ENCODE measurements at places on chromosomes 3 and 15. TPM values are rescaled to one million over a fixed set of nuclear protein-coding genes. Genes with fewer than 3 reads are reported as not detected.

DNA sequence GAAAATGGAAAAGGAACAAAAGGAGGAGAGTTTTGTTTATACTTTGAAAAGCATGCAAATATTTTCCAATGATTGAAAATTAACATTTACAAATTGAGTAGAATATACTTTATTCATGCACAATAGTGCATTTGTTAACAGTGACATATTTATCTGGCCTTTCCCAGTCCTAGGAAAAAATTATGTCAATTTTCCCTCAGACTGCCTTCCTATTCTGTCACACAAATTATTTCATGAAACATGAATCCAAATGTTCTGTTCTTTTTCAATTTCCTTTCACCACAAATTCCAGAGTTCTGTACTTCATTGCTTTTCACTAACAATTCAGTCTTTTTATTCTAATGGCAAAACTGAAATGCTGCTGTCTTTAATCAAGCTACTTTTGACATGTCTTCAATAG is 945.1 kb downstream of the ROBO1 start:
- H3K4me1 ChIP-seq: no peaks in the 10 kb centered on the region
- H3K4me3 ChIP-seq: no peak overlapping the region
- H3K27ac ChIP-seq: no peak overlapping the region
- no peak for DNase-seq
- H3K27me3 ChIP-seq: no peaks in the 10 kb centered on the region

DNA sequence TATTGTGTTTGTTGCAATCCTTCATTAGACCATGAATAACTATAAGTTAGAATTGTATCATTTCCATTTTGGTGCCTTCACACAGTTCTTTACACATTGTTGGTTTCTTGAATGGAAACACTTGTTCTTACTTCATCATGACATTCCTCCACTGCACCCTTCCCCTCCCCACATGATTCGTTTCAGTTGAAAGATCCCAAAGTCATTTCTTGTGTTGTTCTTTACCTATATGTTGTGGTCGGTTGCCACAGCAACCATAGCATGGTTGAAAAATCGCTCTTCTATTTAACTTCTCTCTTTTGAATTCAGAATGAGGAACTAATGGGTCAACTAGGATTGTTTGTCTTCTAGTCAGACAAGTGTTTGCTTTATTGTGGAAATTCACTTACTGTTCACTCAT is 103.3 kb downstream of the IL1RAP start:
- peaks cover 2% of the 10 kb centered on the region for H3K36me3 ChIP-seq
- no peaks in the 10 kb centered on the region for H3K27me3 ChIP-seq
- no peak overlapping the region for H3K4me3 ChIP-seq
- DNase-seq: peak; percentile 61
- H3K4me1 ChIP-seq: peaks cover 2% of the 10 kb centered on the region

- no peaks in the 10 kb centered on the region for H3K27me3 ChIP-seq
- DNase-seq: peak; percentile 94
- no peak overlapping the region for H3K4me3 ChIP-seq
- no peak overlapping the region for H3K27ac ChIP-seq
- no peaks in the 10 kb centered on the region for H3K4me1 ChIP-seq
Observed at GRCh38 chr3:89395456-89395855, 288.0 kb downstream of the EPHA3 start.

GRCh38 chr3:184512621-184513020 is 49.0 kb upstream of the EPHB3 start:
- H3K4me3 ChIP-seq: no peak overlapping the region
- no peak overlapping the region for H3K27ac ChIP-seq
- no peaks in the 10 kb centered on the region for H3K27me3 ChIP-seq
- no peaks in the 10 kb centered on the region for H3K36me3 ChIP-seq

- no peak overlapping the region for H3K27ac ChIP-seq
- H3K27me3 ChIP-seq: no peaks in the 10 kb centered on the region
- no peak for DNase-seq
- no peaks in the 10 kb centered on the region for H3K36me3 ChIP-seq
Observed at GRCh38 chr3:3499012-3499562, 300.1 kb upstream of the LRRN1 start.

DNA sequence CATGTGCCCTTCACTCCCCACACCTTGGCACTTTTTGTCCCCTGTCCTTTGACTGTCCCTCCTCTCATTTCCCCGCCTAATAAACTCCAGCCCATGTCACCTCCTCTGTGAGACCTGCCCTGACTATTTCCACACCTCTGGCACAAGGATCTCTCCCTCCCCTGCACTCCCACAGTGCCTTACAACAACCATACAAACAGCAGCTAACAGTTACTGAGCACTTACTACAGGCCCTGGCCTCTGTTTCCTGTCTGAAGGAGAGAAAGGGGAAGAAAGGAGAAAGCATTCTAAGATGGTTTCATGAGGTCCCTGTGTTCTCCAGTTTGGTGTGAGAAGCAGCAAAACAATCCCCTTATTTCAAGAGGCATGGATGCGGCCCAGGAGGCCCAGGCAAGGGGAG is 20.0 kb upstream of the TRH start:
- no peaks in the 10 kb centered on the region for H3K36me3 ChIP-seq
- no peak overlapping the region for H3K27ac ChIP-seq
- H3K4me1 ChIP-seq: no peaks in the 10 kb centered on the region

TICRR gene
- 1.7 TPM for total RNA-seq

DNA sequence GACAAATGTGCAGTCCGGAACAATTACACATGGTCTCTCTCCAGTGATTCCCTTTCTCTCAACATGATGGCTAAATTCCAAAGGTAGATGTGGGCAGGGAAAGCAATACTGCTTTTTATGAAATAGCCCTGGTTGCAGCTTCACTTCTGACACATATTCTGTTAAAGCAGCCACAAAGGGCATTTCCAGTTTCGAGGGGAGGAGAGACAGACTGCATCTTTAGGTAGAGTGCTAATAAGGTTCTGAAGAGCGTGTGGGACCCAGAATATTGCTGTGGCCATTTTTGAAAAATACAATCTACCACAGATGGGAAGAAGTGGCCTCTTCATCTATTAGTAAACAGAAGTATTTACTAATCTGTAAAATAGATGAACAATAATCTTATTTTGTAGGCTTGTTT is 139.3 kb upstream of the PEX5L start:
- DNase-seq: no peak

DNA sequence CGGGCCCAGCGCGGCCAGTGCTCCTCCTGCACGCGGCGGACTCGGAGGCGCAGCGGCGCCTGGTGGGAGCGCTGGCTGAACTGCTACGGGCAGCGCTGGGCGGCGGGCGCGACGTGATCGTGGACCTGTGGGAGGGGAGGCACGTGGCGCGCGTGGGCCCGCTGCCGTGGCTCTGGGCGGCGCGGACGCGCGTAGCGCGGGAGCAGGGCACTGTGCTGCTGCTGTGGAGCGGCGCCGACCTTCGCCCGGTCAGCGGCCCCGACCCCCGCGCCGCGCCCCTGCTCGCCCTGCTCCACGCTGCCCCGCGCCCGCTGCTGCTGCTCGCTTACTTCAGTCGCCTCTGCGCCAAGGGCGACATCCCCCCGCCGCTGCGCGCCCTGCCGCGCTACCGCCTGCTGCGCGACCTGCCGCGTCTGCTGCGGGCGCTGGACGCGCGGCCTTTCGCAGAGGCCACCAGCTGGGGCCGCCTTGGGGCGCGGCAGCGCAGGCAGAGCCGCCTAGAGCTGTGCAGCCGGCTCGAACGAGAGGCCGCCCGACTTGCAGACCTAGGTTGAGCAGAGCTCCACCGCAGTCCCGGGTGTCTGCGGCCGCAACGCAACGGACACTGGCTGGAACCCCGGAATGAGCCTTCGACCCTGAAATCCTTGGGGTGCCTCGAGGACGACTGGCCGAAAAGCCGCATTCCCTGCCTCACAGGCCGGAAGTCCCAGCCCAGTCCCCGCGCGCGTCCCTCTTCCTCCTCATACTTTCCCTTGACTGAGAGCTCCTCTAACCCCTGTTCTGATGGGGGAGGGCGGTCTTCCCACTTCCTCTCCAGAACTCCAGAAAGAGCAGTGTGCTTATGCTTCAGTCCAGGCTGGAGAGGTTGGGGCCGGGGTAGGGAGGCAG is 1.4 kb upstream of the IL17RC start:
- H3K36me3 ChIP-seq: no peaks in the 10 kb centered on the region
- H3K27ac ChIP-seq: peak overlapping the region; percentile 86
- peak; percentile 86 for DNase-seq

DNA sequence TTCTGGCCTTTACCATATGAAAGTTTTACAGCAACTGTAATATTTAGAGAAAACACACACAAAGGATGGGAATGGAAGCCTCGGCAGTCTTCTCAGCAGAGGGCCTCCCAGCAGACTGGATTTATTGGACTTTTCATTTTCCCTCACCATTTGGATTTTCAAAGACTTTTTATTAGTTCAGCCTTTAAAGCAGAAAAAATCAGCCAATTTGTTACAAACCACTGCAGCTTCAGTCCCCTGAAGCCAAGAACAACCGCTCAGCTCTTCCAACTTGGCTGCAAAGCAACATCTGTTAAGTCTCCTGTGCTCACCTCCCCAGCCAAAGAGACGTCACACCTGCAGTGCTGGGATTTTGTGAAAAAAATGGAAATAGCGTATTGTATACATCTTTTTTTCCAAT is 120.8 kb downstream of the GMPS start:
- no peak overlapping the region for H3K27ac ChIP-seq
- H3K27me3 ChIP-seq: no peaks in the 10 kb centered on the region
- no peaks in the 10 kb centered on the region for H3K4me1 ChIP-seq
- H3K4me3 ChIP-seq: no peak overlapping the region

IL5RA gene
- total RNA-seq: 13.8 TPM

CPNE9 gene
- total RNA-seq: 0.34 TPM

ZDHHC23 gene
- 14.9 TPM for total RNA-seq

GRCh38 chr3:177201700-177202397 is 4.6 kb upstream of the TBL1XR1 start:
- DNase-seq: no peak
- H3K4me3 ChIP-seq: no peak overlapping the region
- H3K4me1 ChIP-seq: peaks cover 13% of the 10 kb centered on the region
- H3K36me3 ChIP-seq: no peaks in the 10 kb centered on the region
- H3K27ac ChIP-seq: no peak overlapping the region

GRCh38 chr3:128553560-128553959 is 60.6 kb upstream of the GATA2 start:
- H3K36me3 ChIP-seq: no peaks in the 10 kb centered on the region
- H3K27ac ChIP-seq: peak overlapping the region; percentile 9
- H3K4me1 ChIP-seq: peaks cover 5% of the 10 kb centered on the region
- no peak overlapping the region for H3K4me3 ChIP-seq
- DNase-seq: no peak
- peaks cover 23% of the 10 kb centered on the region for H3K27me3 ChIP-seq

- no peak overlapping the region for H3K27ac ChIP-seq
- no peak overlapping the region for H3K4me3 ChIP-seq
- H3K36me3 ChIP-seq: no peaks in the 10 kb centered on the region
- no peaks in the 10 kb centered on the region for H3K4me1 ChIP-seq
Observed at GRCh38 chr3:121411523-121411922, 134.3 kb downstream of the POLQ start.

PPP1R14D gene
- not detected for total RNA-seq

DNA sequence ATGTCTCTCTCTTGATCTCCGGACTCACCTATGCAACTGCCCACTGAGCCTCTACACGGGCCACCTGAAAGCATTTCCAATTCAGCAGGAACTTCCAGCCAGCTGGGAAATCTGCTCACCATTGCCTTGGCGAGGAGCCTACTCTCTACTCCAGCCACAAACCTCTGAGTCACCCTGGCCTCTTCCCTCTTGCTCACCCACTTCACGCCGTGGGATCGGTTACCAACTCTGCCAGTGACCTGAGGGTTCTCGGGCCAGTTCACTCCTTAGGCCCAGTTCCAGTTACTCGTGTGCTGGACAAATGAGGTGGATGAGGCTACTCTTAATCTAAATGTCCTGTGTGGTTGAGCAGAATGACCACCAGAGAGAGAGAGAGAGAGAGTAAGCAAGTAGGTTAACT is 70.1 kb downstream of the CEMIP start:
- H3K27ac ChIP-seq: no peak overlapping the region
- H3K4me3 ChIP-seq: no peak overlapping the region
- H3K36me3 ChIP-seq: no peaks in the 10 kb centered on the region
- H3K27me3 ChIP-seq: no peaks in the 10 kb centered on the region
- no peak for DNase-seq

GRCh38 chr3:17640466-17640865 is 102.0 kb downstream of the TBC1D5 start:
- peaks cover 7% of the 10 kb centered on the region for H3K4me1 ChIP-seq
- no peak for DNase-seq
- H3K36me3 ChIP-seq: no peaks in the 10 kb centered on the region
- H3K27me3 ChIP-seq: no peaks in the 10 kb centered on the region

DNA sequence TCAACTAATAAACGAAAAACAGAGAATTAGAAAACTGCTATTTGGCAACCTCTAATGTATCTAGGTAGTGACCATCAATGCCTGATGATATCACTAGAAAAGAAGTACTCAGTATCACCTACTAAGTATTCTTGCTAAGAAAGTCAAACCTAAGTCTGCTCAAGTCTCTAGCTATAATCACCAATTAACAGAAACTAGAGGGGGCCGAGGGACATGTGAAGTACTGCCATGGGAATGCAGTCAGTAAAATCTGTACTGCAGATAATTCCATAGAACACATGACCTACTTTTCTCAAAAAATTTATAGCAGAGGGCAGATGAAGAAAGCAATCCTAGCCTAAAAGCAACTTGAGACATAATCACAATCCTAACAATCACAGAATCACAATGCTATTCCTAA is 51.4 kb downstream of the CPEB1 start:
- H3K27me3 ChIP-seq: peaks cover 3% of the 10 kb centered on the region
- no peaks in the 10 kb centered on the region for H3K36me3 ChIP-seq
- no peaks in the 10 kb centered on the region for H3K4me1 ChIP-seq
- H3K27ac ChIP-seq: no peak overlapping the region

DNA sequence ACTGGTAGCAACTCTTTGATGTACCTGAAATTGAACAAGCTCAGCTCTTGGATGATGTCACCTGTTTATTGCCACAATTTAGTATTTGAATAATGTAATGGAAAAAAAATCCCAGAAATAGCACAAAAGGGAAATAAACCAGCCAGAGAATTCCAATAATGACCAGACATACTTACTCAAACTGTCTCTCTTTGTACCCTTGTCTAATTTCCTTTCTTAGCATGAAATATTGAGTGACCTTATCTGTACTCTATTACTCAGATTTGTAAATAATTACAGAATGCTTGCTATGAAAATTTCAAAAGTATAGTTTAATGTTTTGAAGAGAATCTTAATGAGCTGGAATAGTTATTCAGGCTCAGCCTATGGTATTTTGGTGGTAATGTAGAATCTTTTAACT is 555.4 kb upstream of the SGO1 start:
- H3K4me3 ChIP-seq: no peak overlapping the region
- H3K27ac ChIP-seq: no peak overlapping the region
- no peak for DNase-seq
- no peaks in the 10 kb centered on the region for H3K27me3 ChIP-seq

DNA sequence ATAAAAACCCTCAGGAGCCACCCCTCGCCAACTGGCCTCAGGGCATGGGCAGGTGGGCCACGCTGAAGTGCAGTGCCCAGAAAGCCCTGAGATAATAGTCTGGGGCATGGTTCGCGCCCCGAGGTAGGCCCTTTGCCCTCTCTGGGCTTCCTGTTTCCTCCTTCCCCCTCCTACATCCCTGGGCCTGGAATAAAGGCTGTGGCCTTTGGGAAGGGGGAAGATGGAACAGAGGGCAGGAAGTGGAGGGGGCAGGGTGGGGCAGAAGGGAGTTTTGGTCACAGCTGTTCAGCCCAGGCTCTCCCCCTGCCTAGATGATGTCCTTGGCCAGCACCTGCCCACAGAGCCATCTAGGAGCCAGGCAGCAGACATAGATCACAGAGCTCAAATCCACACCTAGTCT is 11.3 kb downstream of the CSRNP1 start:
- H3K27me3 ChIP-seq: no peaks in the 10 kb centered on the region
- peaks cover 10% of the 10 kb centered on the region for H3K4me1 ChIP-seq
- peaks cover 15% of the 10 kb centered on the region for H3K36me3 ChIP-seq
- no peak overlapping the region for H3K4me3 ChIP-seq
- no peak for DNase-seq
- no peak overlapping the region for H3K27ac ChIP-seq
